ENCODE measurements at places on chromosomes 7 and 10. TPM values are rescaled to one million over a fixed set of nuclear protein-coding genes. Genes with fewer than 3 reads are reported as not detected.

The PRPS1L1 gene
- not detected for total RNA-seq

The SPDYE2 gene
- total RNA-seq, result 0.19 TPM

The LRGUK gene
- total RNA-seq, result 0.19 TPM

The PDK4 gene
- not detected for total RNA-seq

The PNLIP gene
- not detected for total RNA-seq

The INHBA gene
- total RNA-seq, result 0.12 TPM

The GIMAP8 gene
- total RNA-seq, result 40.6 TPM

The CALHM1 gene
- 0.25 TPM for total RNA-seq

The ACTR3C gene
- 9.1 TPM for total RNA-seq

The FAM241B gene
- total RNA-seq, result 6.1 TPM

The LIPJ gene
- not detected for total RNA-seq

The RBM33 gene
- 93.3 TPM for total RNA-seq

The PAPOLB gene
- total RNA-seq, result not detected

The HSPA12A gene
- 0.05 TPM for total RNA-seq

The FAM25A gene
- not detected for total RNA-seq

The PHYHIPL gene
- total RNA-seq, result not detected

The GIMAP4 gene
- total RNA-seq, result 354 TPM

The HOXA7 gene
- total RNA-seq, result not detected

The CPA1 gene
- total RNA-seq, result not detected

The HOXA11 gene
- total RNA-seq, result not detected

The SLC26A4 gene
- total RNA-seq, result 0.51 TPM

The ADO gene
- total RNA-seq, result 19.3 TPM

The OR6V1 gene
- not detected for total RNA-seq

The OPN4 gene
- not detected for total RNA-seq

The INA gene
- 0.10 TPM for total RNA-seq

The BMPER gene
- total RNA-seq, result not detected

The GNGT1 gene
- not detected for total RNA-seq

The PRXL2A gene
- total RNA-seq, result 8.8 TPM

The SPDYE1 gene
- total RNA-seq, result 0.13 TPM

The IKZF1 gene
- total RNA-seq, result 372 TPM

The EBLN1 gene
- not detected for total RNA-seq

The RASA4B gene
- total RNA-seq, result 14.1 TPM

The KAZALD1 gene
- total RNA-seq, result 0.48 TPM

The PODXL gene
- total RNA-seq, result 1.5 TPM

The LRIT1 gene
- total RNA-seq, result not detected
